ENCODE measurements at places on chromosomes 3 and 15. TPM values are rescaled to one million over a fixed set of nuclear protein-coding genes. Genes with fewer than 3 reads are reported as not detected.

DNA sequence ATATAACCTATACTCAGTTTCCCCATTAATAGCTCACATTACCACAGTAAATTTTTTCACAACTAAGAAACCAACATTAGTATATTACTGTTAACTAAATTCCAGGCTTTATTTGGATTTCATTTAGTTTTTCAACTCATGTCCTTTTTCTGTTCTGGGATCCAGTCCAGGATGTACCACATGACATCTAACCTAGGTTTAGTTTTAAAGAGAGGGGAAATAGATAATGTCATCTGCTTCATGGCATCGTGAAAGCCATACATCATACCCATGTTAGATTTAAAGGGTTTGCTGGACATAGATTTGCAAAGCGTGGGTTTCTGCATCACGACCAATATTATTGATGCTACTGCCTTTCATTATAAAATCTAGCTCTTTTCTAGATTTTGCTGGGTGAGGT lies 33.2 kb upstream of the RPP14 start:
- no peak for DNase-seq

DNA sequence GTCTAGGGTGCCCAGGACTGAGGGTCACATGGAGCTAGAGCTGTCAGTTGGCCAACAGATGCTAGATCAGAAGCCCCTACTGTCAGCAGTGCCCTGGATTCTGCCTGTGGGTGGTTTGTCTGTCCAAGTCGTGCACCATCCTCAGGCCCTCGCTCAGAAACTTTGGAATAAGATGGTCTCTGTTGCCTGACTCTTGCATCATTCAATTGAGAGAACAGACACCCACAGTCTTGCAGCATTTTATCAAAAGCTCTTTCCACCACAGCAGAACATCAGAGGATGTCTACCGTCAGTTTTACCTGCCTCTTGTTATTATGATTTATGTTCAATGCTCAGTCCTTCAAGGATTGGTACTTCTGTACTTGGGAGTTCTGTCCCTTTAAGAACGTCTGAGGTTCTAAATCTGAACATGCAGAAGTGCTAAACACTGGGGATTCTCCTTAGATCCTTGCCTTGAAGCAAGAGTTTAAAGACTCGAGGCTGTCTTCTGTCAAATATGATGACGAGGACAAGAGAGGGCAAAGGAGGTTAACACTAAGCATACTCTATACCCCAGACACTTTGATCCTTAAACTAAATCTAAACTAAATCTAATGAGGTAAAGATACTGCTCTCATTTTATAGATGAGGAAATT lies 4.8 kb downstream of the AQP9 start:
- DNase-seq: no peak

DNA sequence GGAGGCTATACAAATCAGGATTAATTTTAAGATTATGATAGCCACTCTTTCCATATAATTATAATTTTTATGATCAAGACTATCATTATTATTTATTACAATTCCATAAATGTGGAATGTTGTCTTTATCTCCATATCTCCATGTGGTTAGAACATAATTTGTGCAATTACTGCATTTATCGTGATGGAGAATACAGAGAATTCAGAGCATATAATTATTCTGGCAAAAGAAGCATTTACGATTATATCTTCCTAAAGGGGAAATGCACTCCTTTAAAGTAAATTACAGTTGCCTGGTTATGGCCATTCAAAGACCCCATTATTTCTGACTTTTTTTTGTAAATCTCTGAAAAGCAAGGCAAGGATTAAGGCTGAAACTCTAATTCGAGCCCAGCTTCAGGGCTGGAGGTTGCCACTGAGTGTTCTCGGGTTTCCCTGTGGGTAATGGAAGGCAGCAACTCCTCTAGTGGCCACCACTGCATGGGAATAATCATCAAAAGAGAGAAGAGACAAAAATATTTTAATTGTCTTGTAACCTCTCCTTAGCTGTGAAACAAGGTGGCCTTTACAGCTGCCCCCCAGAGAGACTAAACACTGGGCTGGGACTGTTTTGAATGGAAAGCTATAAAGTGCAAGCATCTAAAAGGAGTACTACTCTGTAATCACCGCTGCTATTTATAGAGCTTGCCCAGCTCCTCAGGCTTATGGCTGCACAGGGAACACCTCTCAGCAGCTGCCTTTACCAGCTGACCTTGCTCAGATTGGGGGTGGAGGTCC lies 59.8 kb upstream of the PRTG start:
- DNase-seq: no peak

- no peak for DNase-seq
Observed at GRCh38 chr3:123405936-123406510, 42.9 kb downstream of the ADCY5 start.

Gene SPG21
- 57.0 TPM for total RNA-seq

All from activated naive CD8-positive, alpha-beta T cell treated with anti-CD3 and anti-CD28 coated beads, Interleukin-2, amount 10 ng/mL, durations not matched to agents 7 days and 5 days (primary cell).